ENCODE measurements at places on chromosomes 1 and 21.

- DNase-seq, result no peak
These were observed 107.6 kb upstream of the IPO9 start for GRCh38 chr1:201721082-201722049.

GRCh38 chr1:63255153-63255552 lies 67.2 kb upstream of the FOXD3 start:
- DNase-seq, result no peak

DNA sequence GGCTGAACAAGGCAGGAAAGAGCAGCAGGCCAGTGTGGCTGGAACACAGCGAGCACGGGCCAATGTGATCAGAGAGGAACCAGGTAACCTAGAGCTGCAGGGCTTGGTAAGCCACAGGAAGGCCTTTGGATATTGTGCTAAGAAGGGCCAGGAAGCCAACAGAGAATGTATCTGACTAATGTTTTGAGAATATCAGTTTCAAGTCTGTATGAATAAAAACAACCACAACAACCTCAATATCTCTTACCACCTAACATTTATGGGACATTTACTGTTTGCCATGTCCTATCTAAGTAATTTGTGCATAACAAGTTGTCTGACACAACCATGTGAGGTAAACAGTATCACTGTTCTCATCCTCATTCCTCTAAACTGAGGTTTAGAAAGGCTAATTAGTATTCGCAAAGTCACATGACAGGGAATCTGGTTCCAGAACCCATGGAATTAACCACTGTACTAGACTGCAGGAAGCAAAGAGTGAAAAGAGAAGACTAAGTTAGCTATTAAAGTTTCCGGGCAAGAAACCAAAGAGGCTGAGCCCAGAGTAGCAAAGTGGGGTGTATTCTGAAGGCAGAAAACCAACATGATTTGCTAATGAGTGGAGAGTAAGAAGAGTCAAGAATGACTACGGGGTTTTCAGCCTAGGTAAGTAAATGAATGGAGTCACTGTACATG lies 38.9 kb downstream of the SPRTN start:
- DNase-seq, result no peak

DNA sequence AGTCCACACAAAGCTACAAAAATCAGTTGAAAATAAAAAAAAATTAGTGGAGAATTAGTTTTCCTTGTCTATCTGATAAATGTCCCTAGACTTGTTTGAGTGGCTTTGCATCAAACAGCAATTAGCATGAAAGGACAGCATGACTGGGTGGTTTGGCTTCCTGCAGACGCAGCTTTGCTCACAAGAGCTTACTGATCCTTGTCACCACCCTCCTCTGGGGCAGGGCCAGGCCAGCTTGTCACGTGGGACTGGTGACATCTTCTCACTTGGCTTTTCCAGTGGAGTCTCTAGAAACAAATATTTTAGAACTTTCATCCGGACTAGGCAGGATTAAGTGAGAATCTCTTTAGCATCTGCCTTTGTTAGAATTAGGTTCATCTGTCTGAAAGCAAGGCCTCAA lies 76.0 kb upstream of the OLIG2 start:
- no peak for DNase-seq

GRCh38 chr1:110112656-110113055 lies 413 bp downstream of the UBL4B start:
- no peak for DNase-seq

GRCh38 chr1:103109311-103109920 lies 1.1 kb upstream of the COL11A1 start:
- no peak for DNase-seq

- no peak for DNase-seq
These were observed 461.4 kb downstream of the SIPA1L2 start for GRCh38 chr1:232168508-232168907.

GRCh38 chr1:45673956-45674355 lies 12.4 kb downstream of the GPBP1L1 start:
- no peak for DNase-seq

DNA sequence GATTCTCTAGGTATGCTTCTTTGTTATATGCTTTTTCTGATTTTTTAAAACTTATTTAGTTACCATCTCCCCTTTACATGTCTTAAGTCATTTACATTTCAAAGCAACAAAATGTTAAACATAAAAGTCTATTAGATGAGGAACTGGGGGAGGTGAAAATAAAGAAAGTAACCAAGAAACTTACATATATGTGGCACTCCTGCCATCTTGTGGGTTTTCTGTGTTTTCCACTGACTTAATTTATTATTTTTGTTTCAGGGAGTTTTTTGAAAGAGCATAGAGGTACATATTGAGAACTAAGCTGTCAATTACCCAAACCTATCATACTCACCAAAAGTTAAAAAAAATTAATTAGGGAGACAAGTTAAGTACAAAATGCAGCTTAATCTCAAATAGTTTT lies 1531.1 kb downstream of the MRPL39 start:
- no peak for DNase-seq

DNA sequence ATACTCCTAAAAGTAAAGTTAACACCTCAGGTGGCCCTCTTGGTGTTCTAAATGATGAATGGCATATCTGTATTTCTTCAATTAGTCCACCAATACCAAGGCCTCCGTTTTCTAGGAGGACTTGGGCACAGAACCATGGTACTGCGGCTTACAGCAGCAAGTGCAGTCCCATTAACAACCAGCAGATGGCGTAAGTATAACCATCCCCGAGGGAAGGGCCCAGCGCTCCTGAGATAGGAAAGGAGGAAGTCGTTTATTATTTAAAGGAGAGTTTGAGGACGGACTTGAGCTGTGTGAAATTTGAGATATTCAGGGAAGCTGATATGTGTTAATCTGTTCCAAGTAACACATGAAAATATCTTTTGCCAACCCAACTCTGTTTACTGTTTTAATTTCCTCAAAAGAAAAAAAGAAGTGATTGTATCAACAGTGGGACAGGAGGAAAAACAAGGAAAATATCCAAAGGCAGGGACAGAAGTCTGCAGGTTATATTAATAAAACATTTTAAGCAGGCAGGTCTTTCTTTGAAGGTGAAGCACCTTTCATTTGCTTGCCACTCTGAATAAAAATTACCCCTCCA lies 37.7 kb upstream of the KCNJ15 start:
- peak; percentile 48 for DNase-seq

- no peak for DNase-seq
These were observed at the start of gene SAMSN1 for GRCh38 chr21:14545906-14546480. TSS of gene SAMSN1 (minus strand) at chr21:14546315. CDS start at chr21:14546261, 54 bp downstream.

DNA sequence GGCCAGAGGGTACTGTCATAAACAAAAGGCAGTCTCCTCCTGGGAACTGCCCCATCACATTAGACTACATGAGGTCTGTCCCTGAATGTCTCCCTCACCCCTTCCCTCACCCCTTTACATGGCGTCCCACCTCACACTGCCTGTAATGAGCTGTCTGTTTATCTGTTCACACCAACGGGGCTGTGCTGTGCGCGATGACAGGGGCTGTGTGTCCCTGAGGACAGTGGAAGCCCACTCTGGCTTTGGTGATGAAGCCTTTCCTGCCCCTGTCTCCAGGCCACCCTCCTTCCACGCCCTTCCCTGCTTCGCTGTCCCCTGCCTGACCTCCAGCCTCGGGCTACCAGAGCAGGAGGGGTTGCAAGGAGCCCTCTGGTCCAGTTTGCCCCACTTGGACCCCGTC lies 22.7 kb downstream of the RHBG start:
- no peak for DNase-seq

DNA sequence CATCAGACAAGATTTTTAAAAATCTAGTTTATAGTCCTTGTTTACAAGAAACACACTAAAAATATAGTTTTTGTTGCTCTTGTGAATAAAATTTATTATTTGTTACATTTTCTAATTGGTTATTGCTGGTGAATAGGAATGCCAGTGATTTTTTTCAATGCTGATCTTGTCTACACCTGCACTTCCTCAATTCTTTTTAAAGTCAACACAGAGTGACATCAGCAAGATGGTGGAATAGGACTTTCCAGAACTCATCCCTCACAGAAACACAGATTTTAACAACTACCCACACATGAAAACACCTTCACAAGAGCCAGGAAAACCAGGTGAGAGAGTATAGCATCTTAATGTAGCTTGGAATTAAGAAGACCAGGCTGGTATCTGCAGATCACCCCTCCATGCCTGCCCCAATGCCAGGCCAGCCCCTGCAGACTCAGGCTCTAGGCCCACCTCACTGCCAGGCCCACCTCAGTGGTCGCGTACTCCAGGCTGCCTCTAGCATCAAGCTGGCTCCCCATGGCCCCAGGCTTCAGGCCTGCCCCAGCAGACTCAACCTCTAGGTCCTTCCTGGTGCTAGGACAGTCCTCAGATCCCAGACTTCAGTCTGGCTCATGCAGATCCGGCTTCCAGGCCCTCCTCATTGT lies 117.6 kb downstream of the WDR3 start:
- DNase-seq, result no peak

DNA sequence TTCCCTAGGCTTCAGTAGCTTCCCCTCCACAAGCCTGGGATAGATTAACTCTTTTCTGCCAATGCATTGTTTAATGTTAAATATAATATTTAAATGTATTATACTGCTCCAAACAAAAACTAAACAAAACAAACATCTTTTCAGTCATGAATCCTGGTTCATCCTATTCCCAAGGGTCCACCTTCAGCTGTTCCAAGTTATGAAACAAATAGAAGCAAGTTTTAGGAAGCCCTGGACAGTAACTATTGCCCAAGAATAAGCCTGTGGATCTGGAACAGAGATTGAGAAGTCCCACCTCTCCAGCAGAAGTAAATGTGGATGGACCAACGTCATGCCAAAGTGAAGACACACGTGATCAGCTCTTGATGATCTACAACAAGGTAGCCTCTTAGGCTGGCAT lies 408.1 kb downstream of the SETD4 start:
- no peak for DNase-seq

- no peak for DNase-seq
These were observed 112.9 kb downstream of the CDC7 start for GRCh38 chr1:91613595-91613994.

DNA sequence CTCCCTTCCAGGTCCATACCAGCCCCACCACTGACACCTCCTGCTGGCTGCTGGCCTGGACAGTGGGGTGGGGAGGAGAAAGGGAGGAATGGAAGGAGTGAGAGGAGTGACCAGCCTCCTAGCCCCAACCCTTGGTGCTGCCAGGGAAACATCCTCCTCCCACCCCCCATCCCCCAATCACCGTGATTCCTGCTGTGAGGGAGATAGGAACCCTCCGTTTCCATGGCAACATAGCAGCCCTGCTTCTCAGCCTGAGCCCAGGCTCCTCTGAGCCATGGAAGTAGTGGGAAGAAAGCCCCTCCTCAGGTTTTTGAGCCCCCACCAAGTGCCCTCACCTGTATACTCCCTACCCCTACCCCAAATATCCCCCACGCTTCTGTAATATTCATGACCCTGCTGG lies 44.4 kb upstream of the SCMH1 start:
- no peak for DNase-seq

GRCh38 chr1:183604038-183604808 lies 14.0 kb upstream of the NCF2 start:
- DNase-seq, result peak; percentile 63

DNA sequence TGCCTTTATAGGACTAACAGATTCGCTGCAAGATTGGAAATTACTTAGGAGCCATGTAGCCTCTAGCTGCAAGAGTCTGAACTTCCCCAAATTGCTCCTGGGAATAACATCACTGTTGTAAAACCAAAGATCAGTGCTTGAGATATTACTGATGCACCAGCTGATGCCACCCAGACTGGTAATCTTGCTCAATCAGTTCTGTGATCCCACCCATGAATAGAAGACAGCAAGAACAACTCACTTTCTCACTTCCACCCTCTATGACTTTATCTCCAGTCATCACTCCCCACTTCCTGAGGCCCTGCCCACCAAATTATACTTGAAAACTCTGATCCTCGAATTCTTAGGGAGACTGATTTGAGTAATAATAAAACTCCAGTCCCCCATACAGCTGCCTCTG lies 1011.1 kb downstream of the PLA2G4A start:
- no peak for DNase-seq

- no peak for DNase-seq
These were observed 4.5 kb upstream of the PRAMEF12 start for GRCh38 chr1:12769031-12769430.

DNA sequence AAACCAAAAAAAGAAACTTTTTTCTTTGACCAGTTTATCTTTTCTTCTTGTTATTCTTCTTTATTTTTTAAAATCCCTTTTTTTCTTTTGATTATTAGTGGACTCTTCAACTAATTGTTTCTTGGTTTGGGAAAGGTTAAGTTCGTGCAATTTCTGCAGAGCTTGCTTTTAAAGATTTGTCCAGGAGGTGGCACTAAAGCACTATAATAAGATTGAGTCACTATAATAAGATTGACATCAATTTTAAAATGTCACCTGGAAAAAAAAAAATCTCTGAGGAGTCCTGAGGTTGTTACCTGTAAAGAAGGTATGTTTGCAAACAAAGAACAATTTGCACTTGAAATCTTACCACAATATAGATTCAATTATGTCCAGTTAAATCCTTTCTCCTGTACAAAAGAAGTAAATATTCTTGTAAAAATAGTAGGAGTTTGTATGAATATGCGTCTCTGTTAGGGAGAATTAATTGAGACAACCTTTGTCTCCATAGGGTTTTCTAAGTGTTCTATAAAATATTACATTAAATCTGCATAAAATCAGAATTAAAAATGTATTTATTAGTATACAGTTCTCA lies 166.7 kb downstream of the ADGRL4 start:
- DNase-seq, result no peak

GRCh38 chr1:65146908-65147423 lies 1.0 kb upstream of the AK4 start:
- no peak for DNase-seq

GRCh38 chr1:182301467-182302198 lies 90.0 kb downstream of the GLUL start:
- DNase-seq, result no peak

DNA sequence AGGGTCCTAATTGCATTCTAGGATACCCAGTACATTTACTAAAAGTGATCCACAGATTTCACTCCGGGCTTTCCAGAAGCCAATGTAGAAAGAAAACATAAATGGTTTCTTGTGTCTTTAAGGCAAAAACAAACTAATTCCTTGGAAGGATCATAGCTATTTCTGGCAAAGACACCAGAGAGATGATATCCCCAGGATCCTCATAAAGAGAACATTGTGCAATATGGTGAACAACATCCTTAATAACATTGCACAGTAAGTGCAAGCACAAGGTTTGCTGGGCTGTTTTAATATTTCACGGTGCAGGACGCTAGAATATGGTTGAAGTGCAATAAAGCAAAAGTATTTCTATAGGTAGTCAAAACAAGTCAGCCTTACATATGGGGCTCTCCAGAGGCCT lies 83.0 kb downstream of the NTPCR start:
- DNase-seq, result no peak

DNA sequence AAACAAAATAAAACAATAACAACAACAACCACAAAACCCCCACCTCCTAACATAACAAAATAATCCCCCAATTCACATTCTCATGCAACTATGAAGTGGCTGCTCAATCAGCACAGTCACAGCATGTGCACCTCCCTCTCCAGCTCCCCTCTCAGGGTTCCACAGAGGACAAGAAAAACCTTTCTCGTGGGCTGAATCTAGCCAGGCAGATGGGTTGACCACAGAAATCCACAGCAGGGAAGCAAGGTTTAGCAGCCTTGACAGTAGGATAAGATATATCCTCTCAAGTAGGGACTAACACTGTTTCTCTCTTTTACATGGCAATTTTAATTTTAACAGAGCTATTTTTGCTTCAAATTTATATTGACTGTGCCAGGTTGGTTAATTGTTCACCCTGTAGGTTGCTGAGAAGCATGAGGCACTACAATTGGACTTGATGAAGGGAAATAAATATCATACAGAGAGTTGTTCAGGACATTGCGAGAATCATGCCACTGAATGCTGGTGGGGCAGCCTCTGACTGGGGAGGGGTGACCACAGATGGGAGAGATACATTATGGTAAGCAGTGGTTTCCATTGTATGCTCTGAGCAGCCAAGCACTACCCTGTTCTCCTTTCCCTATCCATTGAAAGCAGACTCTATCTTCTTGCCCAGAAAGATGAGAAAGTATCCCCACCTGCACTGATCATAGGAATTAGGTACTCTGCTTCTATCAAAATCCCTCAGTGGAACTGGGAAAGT lies 535.1 kb downstream of the DPYD start:
- DNase-seq, result no peak

All from fibroblast of skin of left biceps (primary cell).